ENCODE measurements at places on chromosomes 6 and 20. TPM values are rescaled to one million over a fixed set of nuclear protein-coding genes. Genes with fewer than 3 reads are reported as not detected.

Gene PAX1
- total RNA-seq = not detected

- DNase-seq = no peak
Measured at GRCh38 chr6:90019216-90019615, 124.9 kb downstream of the GJA10 start.

DNA sequence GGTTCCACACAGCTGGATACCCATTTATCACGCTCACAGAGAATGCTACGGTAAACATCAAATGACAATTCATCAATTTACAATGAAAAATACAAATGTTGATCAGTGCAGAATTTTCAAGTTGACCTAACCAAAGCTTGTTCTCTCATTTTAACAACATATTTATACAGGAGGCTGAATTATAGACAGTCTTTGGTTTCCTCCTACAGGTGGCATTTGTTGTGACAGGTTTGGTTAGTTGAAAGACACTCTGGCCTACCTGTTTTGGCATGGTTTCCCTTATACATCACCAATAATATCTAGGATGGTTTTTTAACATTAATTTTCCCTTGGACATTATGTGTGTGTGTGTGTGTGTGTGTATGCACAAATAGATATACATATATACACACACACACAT lies 642.5 kb upstream of the MMS22L start:
- DNase-seq = no peak

- no peak for DNase-seq
Measured at GRCh38 chr6:137882225-137882961, 15.3 kb downstream of the TNFAIP3 start.

Gene NOX3
- not detected for total RNA-seq

All from GM12878 (cell line).